HS-5 (cell line): ENCODE measurements at places on chromosomes 4 and X.

GRCh38 chrX:138191998-138192397, 519.5 kb downstream of the FGF13 start:
- DNase-seq = no peak

DNA sequence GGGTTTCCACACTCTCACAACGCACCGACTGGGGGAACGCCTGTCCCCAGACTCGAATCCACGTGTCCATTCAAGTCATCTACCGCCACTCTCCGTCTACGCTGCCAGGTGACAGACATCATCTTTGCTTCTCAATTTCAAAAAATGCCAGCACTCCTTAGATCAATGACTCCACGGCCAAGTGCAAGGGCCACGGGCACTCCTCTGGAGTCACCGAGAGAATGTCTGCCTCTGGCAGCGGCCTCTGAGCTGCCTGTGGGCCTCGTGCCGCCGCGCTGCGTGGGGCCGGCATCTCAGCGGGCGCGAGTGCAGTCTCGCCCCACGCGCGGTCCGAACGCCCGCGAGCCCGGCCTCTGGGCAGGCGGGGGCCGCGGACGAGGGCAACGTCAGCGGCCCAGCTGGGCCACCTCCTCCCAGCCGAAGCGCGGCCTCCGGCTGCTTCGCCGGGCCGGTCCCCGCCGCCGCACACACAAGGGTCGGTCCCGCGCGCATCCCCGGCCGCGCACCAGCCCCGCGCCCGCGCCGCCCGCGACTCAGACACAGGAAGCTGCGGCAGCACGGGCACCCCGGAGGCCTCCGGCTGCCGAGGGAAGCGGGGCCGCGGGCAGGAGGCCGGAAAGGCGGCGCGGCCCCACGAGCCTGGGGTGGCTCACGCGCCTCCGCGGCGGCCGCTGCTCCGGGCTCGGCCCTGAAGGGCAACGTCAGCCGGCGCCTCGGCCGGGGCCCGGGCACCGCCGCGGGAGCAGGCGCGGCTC, 450 bp downstream of the ACSL1 start:
- DNase-seq = no peak

DNA sequence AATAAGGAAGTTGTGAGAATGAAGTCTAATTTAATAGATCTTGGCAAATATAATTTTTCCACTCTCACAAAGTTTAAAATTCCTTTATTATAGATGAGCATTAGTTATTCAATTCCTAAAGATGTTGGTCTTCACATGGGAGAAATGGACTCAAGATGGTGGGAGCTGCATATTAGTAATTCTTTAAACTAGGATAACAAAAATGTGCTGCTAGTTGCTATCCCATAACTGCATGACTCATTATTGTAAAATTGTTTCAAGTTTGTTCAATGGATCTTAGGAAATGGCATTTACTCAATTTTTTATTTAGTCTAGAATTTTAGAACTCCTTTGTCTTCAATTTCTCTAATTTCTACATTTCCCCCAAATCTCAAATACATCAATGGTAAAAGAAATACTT, 155.8 kb downstream of the ATP10D start:
- no peak for DNase-seq

DNA sequence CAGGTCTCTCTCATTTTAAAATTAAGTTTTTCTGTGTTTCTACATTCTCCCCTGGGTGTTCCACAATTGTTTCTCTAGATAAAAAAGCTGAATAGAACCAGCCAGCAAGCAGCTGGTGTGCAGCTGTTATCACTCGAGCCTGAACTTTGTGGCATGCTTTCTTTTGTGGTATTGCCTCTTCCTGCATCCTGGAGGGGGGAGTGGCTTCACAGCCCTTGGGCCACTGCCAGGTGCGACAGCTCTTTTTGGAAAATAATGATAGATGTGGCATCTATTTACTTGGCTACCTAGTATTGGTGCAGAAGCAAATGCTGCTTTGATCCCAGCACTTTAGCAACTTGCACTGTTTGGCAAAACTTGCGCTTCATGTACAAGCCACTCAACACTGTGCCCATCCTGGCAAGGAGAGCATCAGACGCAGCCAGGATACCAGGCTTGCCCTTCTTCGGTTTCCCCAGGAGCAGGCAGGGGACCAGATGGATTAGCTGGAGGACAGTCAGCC, 69.4 kb downstream of the HMGB2 start:
- DNase-seq = no peak

DNA sequence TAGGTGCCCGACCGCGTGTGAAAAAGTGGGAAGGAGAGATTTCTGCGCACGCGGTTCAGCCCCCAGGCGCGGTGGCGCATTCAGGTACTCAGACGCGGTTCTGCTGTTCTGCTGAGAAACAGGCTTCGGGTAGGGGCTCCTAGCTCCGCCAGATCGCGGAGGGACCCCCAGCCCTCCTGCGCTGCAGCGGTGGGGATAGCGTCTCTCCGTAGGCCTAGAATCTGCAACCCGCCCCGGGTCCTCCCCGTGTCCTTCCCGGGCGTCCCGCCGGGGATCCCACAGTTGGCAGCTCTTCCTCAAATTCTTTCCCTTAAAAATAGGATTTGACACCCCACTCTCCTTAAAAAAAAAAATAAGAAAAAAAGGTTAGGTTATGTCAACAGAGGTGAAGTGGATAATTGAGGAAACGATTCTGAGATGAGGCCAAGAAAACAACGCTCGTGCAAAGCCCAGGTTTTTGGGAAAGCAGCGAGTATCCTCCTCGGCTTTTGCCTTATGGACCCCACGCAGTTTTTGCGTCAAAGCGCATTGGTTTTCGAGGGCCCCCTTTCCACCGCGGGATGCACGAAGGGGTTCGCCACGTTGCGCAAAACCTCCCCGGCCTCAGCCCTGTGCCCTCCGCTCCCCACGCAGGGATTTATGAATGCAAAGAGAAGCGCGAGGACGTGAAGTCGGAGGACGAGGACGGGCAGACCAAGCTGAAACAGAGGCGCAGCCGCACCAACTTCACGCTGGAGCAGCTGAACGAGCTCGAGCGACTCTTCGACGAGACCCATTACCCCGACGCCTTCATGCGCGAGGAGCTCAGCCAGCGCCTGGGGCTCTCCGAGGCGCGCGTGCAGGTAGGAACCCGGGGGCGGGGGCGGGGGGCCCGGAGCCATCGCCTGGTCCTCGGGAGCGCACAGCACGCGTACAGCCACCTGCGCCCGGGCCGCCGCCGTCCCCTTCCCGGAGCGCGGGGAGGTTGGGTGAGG, 3.7 kb downstream of the SHOX start:
- DNase-seq = no peak

DNA sequence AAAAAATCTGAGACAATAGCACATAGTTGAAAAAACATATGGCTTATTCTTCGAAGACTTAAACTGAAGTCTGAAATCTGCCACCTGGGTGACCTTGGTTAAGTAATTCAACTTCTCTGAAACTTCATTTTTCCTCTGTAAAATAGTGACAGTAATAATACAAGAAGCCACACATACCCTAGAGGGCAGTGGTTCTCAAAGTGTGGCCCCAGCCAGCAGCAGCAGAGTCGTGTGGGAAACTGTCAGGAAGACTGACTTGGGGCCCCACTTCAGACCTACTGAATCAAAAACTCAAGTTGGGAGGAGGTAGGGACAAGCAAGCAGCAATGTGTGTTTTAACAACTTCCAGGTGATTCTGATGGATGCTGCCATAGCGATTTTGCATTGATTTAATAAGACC, 249.9 kb downstream of the HNRNPD start:
- DNase-seq = no peak

DNA sequence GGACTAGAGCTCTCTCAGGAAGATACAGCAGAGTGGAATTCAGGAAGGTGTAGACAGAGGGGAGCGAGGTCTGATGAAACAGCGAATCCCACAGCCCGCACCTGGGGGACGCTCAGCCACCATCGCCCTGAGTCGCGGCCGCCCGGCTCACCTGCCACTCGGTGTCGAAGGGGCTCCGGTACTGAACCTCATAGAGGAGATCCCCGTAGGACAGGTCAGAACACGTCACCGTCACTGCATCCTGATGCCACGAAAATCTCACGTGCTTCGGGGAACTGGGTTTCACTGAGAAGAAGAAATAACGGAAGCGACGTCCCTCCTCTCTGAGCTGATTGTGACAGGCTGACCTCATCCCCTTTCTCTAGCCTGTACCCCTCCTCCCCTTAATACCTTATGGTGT, 10.2 kb downstream of the CRLF2 start:
- DNase-seq = no peak

DNA sequence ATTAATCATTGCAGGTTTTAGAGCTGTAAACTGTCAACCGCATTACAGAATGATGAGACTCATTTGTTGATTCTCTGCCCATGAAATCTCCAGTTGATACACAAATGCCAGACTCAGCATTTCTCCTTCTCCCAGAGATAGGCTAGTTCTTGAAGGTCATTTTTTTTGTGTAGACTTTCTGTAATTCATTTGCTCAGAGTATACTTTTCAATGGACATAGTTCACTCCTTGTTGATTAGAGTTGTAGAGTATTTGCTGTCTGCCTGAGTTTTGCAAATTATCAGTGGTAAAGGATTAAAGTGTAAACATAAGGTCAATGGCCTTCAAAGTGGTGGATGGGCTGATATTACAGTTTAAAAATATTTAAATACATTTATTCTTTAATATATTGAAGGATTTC, 15.2 kb upstream of the ALB start:
- no peak for DNase-seq

GRCh38 chr4:41420541-41420940, 117.4 kb upstream of the LIMCH1 start:
- no peak for DNase-seq

GRCh38 chr4:37430718-37431416, 186.3 kb downstream of the NWD2 start:
- DNase-seq = no peak

- DNase-seq = no peak
Measured at GRCh38 chr4:154014407-154015321, 225.8 kb upstream of the SFRP2 start.

GRCh38 chr4:96183611-96184010, 343.7 kb downstream of the PDHA2 start:
- DNase-seq = no peak

DNA sequence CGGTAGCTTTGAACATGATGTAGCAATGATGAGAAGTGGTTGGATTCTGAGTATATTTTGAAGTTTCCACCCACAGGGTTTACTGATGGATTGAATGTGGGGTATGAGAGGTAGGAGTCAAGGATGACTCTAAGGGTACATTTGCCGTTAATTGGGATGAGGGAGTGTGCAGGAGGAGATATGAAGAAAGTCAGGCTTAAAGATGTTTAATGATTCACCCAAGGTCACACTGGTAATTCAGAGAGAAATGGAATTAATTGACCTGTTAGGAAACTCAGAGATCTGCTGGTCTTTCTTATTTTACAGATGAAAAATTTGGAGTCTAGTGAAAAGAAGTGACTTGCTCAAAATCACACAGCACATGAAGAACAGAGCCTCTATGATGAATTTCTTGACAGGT, 390.7 kb downstream of the GBA3 start:
- DNase-seq = no peak

DNA sequence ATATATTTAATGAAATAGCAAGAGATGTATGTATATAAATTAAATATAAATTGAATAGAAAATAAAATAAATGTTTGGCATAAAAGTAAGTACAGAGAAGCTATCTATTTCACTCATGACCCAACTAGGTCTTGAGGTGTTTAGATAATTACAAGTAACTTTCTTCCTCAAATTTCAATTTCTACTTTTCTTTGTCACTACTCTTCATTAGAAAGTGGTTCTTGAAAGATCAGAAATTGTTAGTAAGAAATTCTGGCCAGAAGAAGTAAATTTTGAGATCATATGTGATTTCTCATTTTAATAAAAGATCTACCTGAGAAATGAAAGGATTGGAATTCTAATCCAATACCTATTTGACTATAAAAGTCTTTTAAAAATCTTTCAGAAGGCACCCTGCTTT, 126.9 kb downstream of the BTC start:
- no peak for DNase-seq

GRCh38 chr4:122218762-122219161, 66.6 kb downstream of the BLTP1 start:
- DNase-seq = no peak

GRCh38 chr4:36304138-36304681, 22.8 kb downstream of the DTHD1 start:
- no peak for DNase-seq

DNA sequence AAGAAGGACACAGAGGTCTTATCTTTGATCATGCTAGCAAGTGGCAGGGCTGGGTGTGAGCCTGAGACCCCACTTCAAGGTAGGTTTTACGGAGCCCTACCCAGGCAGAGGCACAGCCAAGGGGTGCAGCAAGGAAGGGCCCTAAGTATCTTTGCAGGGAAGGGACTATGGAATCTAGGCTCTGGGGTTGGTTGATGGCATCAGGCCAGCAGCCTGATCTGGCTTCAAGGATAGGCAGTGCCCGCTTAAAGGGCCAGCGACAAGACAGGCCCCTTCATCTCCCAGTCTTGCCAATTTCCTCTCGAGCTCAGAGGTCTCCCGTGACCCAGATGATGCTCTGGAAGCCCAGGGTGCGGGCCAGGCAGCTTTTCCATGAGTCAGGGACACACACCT, 5.8 kb downstream of the ABLIM2 start:
- no peak for DNase-seq
